ENCODE measurements at places on chromosomes 1 and 21.

DNA sequence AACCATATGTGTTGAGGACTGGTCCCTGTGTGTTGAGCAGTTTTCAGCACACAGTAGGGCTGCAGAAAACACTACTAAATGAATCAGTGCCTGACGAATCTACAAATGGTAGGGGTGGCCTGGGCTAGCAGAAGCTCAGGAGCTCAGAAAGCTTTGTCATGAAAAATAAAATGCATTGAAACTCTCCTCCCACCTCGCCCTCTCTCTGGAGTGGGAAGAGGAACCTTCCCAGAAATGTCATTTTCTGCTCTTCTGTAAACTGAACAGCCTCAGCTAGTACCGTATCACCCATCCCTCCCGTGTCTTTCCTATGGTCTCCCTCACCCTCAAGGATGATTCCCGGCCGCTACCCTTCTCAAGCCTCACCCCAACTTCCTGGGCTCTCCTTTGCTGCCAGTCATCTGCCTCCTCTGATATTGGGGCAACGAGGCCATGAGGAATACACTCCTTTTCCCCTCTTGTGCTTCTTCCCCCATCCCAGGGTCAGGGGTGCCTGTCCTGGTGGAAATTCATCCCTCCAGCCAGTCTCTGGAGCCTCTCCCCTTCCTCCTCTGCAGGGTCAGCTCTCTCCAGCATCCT lies 734.5 kb downstream of the PTPRU start:
- no peak for DNase-seq

DNA sequence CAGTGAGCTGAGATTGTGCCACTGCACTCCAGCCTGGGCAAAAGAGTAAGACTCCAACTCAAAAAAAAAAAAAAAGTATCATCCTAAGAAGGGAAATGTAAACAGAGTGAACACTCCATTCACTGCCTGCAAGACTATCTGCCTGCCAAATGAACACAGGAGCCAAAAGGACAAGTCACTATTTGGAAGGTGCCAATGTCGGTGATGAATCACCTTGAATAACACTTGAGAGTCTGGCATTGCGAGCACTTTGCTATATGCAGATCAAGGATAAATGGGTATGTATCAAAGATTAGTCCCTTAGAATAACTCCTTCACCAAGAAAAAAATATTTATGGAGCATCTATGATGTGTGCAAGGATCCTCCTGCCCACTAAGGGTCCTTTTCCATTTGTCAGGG lies 6.6 kb downstream of the UBR4 start:
- no peak for DNase-seq

DNA sequence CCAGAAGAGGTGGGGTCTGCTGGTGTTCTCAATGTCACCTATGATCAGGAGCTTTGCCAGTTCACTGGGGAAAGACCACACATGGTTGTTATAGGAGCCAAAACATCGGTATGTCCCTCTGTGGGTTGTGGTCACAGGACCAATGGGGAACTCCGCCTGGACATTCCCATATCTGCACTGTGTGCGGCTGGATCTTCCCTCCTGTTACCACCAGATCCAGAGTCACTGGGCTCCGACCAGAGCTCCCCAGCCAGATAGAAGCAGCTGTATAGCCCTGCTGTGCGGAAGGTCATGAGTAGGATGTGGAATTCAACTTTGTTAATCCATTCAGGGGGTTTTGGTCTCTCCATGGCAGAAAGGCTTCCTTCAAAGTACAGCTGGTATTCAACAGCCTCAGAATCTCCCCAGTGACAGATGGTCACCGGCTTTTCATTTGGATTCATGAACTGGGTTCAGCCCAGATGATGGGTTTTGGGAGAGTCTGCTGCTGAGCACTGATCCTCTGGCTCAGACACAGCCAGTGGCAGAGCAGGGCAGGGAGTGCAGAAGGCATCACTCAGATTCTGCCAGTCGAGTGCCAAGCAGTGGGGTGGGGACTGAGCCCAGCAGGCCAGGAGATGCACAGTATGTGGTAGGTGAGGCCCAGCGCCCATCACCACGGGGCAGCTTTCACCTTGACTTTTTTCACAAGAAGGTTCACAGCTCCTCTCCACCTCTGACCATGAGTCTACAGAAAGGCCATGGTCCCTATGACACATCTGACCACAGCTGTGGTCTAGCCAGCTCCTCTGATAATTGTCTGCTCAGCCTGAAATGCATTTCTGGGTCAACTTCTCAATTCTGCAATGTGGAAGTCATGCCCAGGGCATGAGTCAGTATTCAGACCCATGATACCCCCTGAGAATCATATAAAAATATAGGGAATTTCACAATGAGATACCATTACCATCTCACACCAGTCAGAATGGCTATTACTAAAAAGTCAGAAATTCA lies 2.9 kb upstream of the SHCBP1L start:
- DNase-seq: no peak

DNA sequence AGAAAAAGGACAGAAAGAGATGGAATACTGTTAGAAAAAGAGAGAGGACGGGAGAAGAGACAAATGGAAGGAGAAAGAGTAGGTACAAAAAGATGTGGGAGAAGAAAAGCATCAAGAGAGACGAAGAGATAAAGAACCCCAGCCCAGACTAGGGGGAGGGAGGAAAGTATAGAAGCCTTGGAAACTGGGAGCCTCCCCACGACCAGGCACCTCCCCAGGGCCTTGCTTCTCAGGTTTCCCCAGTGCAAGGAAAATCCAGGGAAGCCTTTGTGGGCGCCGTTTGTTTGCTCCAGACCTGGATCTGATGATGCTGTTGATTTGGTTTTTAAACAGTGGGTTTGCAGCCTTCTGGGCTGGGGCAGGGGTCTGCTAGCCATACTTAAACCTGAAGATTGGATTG lies 15.2 kb upstream of the ALX3 start:
- DNase-seq: no peak

GRCh38 chr1:189141056-189141455 lies 1336.6 kb downstream of the BRINP3 start:
- DNase-seq: no peak

- peak; percentile 61 for DNase-seq
Observed at GRCh38 chr1:202998836-202999750, 8.1 kb upstream of the TMEM183A start.

DNA sequence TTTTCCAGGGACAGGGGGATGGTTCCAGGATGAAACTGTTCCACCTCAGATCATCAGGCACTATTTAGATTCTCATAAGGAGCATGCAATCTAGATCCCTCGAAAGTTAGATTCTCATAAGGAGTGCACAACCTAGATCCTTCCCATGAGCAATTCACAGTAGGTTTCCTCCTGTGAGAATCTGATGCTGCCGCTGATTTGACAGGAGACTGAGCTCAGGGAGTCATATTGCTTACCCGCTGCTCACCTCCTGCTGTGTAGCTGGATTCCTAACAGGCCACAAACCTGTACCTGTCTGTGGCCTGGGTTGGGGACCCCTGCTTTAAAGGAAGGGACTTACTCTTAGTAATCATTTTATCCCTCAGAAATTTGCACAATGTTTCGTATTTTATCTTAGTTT lies 9.3 kb downstream of the CTH start:
- DNase-seq: no peak

- no peak for DNase-seq
Observed at GRCh38 chr1:211092955-211093354, 41.0 kb downstream of the KCNH1 start.

- DNase-seq: no peak
Observed at GRCh38 chr21:45858180-45858579, 123.4 kb upstream of the COL6A1 start.

GRCh38 chr1:180920702-180921101 lies 8.0 kb downstream of the KIAA1614 start:
- DNase-seq: no peak

- no peak for DNase-seq
Observed at GRCh38 chr1:27301052-27301422, 20.9 kb upstream of the TMEM222 start.

- no peak for DNase-seq
Observed at GRCh38 chr1:98991127-98992012, 13.3 kb downstream of the PLPPR5 start.

DNA sequence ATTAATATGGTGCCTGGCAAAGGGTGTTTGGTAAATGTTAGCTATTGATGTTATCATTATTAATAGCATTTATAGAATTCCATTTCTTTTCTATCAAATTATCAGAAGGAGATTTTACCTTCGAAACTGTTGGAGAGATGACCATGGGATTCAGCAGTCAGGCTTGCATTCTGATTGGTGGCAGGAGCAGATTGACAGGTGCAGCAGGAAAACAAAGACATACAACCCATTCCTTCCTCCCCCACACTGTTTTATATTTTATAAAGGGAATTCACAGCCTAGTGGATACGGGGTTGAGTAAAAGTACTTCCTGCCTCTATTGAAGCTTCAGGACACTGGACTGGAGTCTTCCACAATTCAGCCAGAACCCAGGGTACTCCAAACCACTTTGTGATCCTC lies 55.1 kb upstream of the SYT14 start:
- no peak for DNase-seq

- no peak for DNase-seq
Observed at GRCh38 chr1:22077728-22078127, 25.2 kb downstream of the CDC42 start.

- DNase-seq: no peak
Observed at GRCh38 chr1:223870617-223871574, 25.1 kb upstream of the TP53BP2 start.

DNA sequence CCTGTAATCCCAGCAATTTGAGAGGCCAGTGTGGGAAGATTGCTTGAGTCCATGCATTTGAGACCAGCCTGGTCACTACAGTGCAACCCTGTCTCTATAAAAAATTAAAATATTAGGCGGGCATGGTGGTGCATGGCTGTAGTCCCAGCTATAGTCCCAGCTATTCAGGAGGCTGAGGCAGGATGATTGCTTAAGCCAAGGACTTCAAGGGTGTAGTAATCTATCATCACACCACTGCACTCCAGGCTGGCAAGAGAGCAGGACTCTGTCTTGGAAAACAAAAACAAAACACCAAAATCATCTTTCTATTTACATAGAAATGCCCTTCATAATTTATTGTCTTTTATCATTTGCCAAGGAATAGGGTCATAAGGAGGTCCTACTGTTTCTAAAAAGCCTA lies 1274.1 kb upstream of the NCAM2 start:
- no peak for DNase-seq

DNA sequence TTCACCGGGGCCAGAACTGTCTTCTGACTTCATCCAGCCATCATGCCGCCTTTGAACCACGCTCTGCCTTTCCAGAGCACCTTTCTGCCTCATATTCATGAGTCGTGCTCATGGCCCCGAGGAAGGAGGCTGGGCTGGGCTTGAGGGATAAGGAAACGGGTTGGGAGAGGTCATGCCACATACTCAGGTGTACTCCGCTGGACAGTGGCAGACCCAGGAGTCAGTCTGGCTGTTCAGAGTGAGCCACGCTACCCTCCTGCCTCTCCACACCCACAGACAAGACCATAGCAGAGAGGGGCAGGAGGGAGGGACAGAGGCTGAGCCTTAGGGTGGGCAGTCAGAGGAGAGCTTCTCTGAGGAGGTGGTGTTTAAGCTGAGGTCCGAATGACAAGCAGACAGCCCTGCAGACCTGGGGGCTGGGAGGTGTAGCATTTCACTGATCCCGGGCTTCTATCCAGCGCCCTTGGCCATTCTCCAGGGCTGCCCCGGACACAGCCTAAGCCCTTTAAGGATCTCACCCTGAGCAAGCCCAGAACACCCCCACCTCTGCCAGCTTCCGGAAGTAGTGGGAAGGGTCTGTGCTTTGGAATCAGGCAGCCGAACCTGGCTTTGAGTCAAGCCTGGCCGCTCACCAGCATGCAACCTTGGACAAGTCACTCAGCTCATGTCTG lies 102.3 kb downstream of the LACTBL1 start:
- peak; percentile 94 for DNase-seq

- peak; percentile 78 for DNase-seq
Observed at GRCh38 chr21:40681164-40681859, 165.6 kb downstream of the DSCAM start.

Measured in NCI-H1092 treated with DMSO at 0.1 percent for 48 hours (cell line).